Stimulated activated CD4-positive, alpha-beta T cell treated with anti-CD3 and anti-CD28 coated beads, Interleukin-4, amount 100 ng/mL, for 4 hours (primary cell): ENCODE measurements at places on chromosomes 6 and 20.

DNA sequence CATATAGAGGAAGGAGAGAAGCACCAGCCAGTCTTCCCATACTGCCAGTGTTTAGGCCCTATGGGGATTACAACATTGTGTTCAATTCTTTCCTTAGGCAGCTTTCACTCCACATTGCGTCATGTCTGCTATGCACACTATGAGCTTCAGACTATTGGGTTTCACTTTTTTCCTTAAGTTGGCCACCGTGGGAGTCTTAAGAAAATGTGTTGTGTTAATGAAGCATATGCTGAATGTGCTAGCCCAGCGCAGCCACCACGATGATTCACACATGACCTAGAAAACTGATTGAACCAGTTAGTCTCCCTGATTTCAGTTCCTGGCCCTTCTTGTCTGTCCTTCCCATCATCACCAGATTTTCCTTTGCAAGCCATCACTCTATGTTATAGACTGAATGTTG is 21.5 kb downstream of the TUBB2B start:
- DNase-seq = no peak

DNA sequence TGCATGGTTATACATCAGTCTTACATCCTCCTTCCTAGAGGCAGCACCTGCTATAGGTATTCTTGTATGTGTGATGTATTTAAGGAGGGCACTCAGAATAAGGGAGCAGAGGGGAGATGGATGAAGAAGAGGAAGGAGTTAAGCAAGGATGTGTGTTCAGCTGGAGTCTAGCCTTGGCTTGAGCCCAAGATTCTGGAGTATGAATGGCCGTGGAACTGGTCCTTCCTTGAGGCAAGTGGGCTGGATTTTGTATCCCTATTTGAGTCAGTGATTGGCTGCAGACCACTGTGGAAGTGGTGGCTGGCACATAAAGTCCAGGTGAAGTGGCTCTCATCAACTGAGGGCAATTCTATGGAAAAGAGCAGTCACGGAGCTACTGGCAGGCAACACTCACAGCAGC is 112.0 kb upstream of the RNF24 start:
- no peak for DNase-seq

DNA sequence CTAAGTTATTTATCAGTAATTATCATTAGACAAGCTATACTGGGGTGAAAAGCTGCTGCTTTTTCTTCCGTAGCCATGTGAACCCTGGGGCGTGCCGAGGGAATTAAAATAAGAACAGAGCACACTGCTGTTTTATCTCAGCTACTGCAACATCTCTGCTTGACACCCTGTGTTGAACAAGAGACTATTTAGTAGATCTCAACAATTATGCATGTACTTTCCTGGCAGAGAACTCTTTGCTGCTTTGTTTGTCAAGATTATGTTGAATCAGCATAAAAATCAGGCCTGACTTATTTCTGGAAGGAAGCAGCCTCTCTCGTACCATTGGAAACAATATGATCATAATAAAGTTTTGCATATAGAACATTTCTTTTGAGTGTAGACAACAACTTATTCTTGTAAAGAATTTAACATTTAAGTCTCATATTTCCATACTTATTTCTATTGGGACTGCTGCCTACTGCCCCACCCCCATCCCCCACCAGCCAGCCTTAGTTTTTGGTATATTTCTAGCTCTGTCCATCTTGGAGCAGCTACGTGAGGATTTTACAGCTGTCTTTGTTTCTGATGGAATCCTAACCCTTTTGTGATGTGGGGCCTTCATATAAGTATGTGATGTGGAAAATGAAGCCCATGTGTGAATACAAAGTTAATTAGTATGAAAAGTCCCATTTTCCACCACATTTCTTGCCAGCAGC is 1011.4 kb downstream of the KIF16B start:
- DNase-seq = no peak

DNA sequence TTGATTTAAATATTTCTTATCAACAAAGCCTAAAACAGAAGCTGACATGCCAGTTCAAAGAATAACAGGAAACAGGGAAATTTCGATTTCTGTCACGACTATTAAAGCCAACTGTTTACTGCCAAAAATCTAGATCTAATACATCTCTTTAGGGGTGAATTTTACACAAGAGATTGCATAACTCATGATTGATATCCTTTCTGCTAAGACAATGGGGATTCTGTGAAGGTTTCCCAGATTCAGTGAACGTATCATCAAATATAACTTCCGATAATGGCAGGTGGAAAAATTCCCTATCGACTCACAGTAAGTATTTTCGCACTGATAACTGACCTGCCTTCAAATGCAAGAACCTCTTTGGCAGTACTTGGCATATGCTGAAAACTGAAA is 42.9 kb downstream of the NHSL1 start:
- DNase-seq = no peak

GRCh38 chr20:40955326-40955725 is 73.3 kb upstream of the TOP1 start:
- DNase-seq = no peak

- DNase-seq = no peak
These were observed 266.0 kb downstream of the SLC24A3 start for GRCh38 chr20:19478320-19478895.

- DNase-seq = no peak
These were observed 104.6 kb upstream of the TNFAIP3 start for GRCh38 chr6:137762168-137763090.

- no peak for DNase-seq
These were observed 7.1 kb upstream of the NKX2-2 start for GRCh38 chr20:21520702-21521595.

DNA sequence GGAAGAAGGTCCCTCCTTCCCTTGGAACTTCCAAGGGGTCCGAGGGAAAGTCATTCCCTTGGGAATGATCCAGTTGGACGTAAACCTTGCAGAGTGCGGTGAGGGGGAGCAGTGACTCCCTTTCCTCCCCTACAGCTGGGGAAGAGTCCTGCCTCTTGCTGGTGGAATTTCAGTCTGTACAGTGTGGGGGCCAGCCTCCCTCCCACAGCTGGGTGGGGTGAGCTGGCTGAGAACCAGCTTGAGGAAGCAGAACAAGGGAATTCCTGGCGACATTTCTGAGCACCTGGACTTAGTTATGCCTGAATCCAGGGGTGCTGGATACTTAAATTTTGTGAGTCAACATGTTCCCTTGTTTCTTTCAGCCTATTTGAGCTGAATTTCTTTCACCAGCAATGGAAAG is 152.0 kb downstream of the ANKRD60 start:
- no peak for DNase-seq

GRCh38 chr6:14811775-14812428 is 434.0 kb upstream of the JARID2 start:
- DNase-seq = no peak

GRCh38 chr6:6622501-6622900 is 34.0 kb downstream of the LY86 start:
- no peak for DNase-seq

DNA sequence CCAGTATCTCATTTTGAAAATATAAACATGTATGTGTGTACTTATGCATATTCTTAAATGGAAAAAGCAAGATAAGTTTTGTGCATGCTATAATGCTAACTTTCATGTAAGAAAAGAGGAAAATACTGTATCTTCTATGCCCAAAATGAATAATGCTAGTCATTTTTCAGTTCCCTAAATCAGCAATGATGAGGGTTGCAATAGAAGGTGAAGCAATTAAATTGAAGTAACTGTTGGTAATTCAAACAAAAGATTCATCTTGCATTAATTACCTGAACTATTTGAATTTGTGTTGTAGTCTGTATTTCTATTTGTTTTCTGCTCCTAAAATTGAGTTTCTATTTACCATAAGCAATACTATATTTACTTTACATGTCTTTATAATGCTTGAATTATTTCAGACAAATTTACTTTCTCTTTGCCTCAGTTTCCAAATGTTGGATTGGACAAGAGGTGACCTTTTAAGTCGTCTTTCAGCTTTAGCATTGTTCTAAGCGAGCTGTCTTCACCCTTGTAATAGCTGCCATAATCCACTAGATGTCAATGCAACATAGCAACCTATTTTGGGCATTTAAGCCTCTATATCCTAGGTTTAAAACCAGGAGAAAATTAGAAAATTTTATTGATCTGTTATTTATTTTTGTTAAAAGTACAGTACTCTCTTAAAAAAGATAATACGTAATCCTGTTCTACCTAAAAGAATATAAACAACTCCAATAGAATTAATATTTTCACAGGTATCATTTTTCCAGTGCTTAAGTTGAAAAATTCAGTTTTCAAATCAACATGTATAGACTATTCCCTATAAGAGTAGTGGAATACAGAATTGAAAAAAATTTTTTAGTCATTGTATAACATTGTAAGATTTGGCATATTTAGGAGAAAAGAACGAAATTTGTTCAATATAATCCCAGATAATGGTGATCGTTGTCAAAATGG is 52.3 kb upstream of the IFNGR1 start:
- no peak for DNase-seq

DNA sequence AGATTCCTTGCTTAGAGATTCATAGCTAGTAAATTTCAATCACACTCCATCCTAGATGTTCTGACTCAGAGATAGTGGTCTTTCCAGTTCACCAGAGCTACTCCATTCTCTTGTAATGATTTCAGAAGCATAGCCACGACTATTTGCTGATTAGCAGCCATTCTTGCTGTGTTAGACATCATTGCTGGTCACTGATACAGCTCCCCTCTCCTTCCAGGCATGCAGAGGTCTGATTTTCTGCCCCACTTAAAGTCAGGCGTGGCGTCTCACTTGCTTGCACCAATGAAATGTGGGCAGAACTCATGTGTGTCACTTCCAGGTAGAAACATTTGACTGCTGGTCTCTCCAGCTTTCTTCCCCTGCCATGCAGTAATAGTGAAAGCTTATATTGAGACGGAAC is 168.9 kb upstream of the JARID2 start:
- no peak for DNase-seq

GRCh38 chr6:21158873-21159272 is 434.7 kb upstream of the SOX4 start:
- no peak for DNase-seq

GRCh38 chr20:56537997-56538396 is 5.0 kb downstream of the FAM209B start:
- no peak for DNase-seq

GRCh38 chr6:12522347-12522746 is 194.2 kb upstream of the PHACTR1 start:
- DNase-seq = no peak

GRCh38 chr20:63028461-63028921 is 21.7 kb upstream of the BHLHE23 start:
- DNase-seq = no peak
